ENCODE measurements at places on chromosomes 5 and 9.

- DNase-seq = no peak
These were observed 27.0 kb downstream of the AQP7 start for GRCh38 chr9:33375238-33375840.

- DNase-seq = no peak
These were observed 10.8 kb downstream of the PUM3 start for GRCh38 chr9:2833096-2833495.

- no peak for DNase-seq
These were observed 85.0 kb downstream of the ROR2 start for GRCh38 chr9:91865041-91865440.

DNA sequence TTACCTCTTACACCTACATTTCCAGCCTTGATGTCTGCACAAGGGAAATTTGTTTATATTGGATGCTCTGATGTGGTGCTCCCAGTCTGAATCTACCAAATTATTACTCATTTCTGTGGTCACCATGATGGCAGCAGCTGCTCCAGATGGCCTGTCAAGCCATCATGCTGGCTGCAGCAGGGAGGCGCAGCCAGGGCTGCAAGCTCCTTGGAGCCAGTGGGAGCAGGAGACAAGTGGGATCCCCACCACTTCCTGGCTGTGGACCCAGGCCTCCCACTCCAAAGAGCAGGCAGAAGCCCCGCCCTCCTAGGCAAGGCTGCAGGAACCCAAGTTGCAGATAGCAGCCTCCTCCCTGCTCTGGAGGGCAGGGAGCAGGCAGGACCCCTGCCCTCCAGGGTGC, 241.1 kb upstream of the ATP10B start:
- no peak for DNase-seq

GRCh38 chr9:71662082-71662481, 106.2 kb downstream of the CEMIP2 start:
- no peak for DNase-seq

GRCh38 chr5:178318893-178319292, 86.3 kb upstream of the PHYKPL start:
- no peak for DNase-seq

- DNase-seq = no peak
These were observed 665 bp downstream of the SLC6A3 start for GRCh38 chr5:1444361-1445189.

- DNase-seq = no peak
These were observed 157.4 kb upstream of the OTULINL start for GRCh38 chr5:14424011-14424685.

DNA sequence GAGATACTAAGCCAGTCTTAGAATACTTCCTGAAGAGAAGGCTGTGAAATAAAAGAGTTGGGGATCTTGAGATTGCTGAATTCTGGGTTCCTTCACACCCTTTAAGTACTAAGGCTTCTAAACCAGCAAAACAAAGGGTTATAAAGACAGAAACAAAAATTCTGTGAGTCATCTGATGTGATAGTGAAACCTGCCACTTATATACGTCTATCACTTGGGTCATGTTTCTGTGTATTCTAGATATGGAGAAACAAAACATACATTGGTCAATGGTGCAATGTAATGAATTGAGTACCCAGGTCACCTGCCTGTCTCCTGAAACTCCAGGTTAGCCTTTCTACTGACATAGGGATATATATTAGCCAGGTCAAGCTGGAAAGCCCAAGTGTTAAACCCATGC, 319.3 kb upstream of the GRAMD2B start:
- DNase-seq = no peak

- no peak for DNase-seq
These were observed 101.5 kb downstream of the PLCXD3 start for GRCh38 chr5:41408676-41409443.

- DNase-seq = no peak
These were observed 282.3 kb downstream of the EPB41L4A start for GRCh38 chr5:112136773-112137172.

DNA sequence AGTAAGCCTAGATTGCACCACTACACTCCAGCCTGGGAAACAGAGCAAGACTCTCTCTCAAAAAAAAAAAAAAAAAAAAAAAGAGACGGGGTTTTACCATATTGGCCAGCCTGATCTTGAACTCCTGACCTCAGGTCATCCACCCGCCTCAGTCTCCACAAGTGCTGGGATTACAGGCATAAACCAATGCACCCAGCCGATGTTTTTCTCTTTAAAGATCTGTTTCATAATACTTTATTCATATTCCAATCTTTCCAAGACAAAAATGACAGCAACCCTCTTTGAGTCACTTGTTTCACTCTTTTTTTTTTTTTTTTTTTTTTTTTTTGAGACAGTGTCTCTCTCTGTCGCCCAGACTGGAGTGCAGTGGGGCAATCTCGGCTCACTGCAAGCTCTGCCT, 13.6 kb upstream of the LMNB1 start:
- no peak for DNase-seq

- peak; percentile 63 for DNase-seq
These were observed 72.3 kb downstream of the ICE1 start for GRCh38 chr5:5494489-5495402.

DNA sequence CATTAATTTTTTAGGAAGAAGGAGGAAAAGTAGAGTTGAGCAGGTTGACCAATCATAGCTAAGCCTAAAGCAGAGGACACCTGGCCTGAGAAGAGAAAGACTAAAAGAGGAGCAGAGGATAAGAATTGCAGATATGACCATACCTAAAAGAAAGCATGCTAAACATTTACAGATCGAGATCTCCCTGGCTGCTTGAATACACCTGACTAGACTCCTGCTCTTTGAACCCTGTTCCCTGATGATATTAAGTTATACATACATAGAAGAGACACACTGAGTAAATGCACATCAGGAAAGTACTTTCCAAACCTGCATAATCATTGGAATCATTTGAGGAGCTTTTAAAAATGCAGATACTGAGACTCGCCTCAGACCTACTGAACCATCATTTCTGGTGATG, 232.3 kb upstream of the ELL2 start:
- no peak for DNase-seq

DNA sequence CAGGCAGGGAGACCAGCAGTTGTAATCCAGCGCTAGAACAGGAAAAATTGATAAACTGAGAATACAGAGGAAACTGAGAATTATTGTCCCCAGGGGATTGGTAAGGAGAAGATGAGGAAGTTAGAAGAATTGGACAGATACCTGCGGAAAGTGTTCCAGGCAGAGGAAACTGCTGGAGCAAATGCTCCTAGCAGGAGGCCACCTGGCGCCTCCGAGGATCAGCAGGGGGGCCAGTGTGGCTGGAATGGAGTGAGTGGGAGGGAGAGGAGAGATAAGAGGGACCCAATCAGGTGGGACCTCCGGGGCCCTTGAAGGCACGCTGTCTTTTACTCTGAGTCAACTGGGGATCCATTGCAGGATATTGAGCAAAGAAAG, 695 bp upstream of the ANXA6 start:
- DNase-seq = no peak

DNA sequence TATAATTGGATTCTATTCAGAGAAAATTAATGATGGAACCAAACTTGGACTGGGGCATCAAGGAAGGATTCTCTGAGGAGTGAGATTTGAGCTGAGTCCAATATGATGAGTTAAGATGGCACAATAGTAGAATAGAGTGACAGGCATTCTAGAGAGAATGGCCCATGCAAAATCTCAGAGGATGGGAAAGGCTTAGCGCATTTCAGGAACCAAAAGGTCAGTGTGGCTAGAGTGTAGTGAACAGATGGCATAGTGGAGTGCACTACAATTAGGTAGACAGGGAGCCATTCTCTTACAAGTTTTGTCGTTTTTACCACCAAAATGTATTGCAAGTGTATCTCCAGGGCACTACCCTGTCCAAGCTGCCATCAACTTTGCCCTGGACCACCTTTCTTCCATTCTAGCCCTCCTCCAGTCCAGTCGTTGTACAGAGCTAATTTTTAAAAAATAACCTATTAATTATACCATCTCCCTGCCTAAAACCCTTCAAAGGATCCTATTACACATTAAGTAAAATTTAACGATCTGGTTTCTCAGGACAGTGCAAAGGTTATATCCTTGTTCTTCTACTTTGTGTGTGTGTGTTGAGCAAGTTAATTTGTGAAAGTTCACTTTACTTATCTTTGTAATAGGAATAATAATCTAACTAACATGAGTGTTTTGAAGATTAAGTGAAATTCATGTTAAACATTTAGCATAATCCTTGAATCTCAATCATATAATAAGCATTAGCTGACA, 211.7 kb downstream of the COMMD10 start:
- DNase-seq = no peak

- DNase-seq = no peak
These were observed 198.6 kb downstream of the MSX2 start for GRCh38 chr5:174922955-174923354.

GRCh38 chr9:113621309-113621791, 157.8 kb downstream of the RGS3 start:
- no peak for DNase-seq

DNA sequence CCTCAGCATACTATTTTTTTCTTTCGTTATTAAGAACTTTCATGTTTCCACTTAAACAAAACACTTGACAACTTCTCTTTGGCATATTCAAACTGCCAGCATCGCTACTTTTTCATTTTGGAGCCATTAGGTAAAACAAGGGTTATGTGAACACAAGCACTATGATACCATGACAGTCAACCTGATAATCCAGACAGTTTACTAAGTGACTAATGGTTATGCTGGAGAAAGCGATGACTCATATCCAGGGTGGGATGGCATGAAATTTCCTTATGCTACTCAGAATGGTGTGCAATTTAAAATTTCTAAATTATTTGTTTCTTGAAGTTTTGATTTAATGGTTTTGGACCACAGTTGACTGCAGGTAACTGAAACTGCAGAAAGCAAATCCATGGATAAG, 29.9 kb upstream of the PRSS3 start:
- no peak for DNase-seq

DNA sequence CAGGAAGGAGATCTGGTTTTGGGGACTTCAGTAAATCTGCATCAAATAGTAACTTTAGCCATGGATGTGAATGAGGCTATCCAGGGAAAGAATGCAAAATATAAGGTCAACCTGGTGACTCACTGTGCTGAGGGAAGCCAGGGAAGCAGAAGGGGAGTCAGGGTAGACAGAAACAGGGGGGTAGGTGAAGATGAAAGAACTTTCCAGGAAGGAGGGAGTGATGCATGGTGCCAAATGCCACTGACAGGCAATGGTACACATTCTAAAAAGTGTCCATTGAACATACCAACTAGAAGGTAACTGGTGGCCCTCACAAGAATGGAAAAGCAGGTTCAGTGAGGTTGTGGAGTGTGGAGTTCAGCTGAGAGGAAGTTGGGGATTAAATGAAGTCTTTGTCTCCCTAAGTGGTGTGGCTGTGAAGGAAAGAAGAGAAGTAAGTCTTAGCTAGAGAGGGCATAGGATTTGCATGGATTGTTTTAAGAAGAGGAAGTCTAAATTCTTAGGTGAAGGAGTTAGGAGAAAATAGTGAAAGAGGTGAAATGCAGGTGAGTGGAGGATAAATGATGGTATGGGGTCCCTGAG, 35.5 kb downstream of the PALM2AKAP2 start:
- no peak for DNase-seq

DNA sequence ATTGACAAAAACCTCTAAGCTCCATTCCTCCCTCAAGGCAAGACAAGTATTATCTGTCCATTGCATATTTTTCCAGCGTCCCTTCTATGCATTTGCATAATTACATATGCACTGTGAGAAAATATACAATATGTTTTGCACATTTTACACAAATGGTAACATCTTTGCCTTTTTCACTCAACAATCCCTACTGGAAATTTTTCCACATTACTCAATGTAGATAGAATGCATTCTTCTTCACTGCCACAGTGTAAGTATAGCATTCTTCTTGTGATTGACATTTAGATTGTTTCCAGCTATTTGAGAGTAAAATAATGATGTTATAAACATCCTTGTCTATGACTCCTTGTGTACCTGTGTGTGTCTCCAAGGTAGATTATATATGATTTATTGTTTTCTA, 205.0 kb downstream of the SLIT3 start:
- no peak for DNase-seq

DNA sequence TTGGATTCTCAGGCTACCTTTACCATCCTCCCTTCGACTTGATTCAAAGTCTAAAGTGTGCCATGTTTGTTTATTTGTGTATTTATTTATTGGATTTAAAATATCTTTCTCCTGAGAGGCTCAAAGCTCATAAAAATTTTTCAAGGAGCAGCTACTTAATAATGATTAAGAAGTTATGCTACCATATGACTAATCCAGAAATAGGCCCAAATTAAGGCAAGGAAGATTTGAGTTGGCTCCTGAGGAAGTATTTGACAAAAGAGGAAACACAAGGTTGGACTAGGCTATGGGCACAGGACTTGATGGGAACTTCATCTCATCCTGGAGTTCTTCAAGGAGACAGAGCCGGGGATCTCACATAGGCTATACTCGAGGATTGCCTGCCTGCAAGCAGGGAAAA, 22.4 kb upstream of the PPP2CA start:
- no peak for DNase-seq

GRCh38 chr9:7171396-7172153, 413.8 kb downstream of the KDM4C start:
- no peak for DNase-seq

DNA sequence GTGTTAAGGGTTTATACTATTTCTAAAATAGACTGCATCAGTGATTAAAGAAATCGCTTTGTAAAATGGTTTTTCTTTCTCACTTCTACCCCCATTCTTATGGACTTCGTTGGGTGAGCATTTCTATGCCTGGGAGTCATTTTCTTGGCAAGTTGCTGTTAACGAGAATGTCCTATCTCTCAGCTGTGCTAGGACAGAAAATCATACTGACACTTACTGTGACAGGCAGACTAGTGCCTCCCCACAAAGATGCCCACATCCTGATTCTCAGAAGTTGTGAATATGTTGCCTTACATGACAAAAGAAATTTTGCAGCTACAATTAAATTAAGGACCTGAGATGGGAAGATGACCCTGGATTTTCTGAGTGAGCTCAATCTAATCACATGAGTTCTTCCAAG, 65.1 kb upstream of the NMUR2 start:
- no peak for DNase-seq

- no peak for DNase-seq
These were observed 56.4 kb upstream of the MYO10 start for GRCh38 chr5:16992444-16992843.

DNA sequence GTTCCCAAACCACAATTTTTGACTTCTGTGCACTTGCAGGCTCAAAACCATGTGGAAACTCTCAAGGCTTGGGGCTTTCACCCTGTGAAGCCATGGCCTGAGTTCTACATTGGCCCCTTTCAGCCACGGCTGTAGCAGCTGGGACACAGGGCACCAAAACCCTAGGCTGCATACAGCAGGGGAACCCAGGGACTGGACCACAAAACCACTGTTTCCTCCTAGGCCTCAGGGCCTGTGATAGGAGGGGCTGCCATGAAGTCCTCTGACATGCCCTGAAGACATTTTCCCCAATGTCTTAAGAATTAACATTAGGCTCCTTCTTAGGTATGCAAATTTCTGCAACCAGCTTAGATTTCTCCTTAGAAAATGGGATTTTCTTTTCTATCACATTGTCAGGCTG, 312.1 kb upstream of the TUSC1 start:
- DNase-seq = no peak

GRCh38 chr9:95732802-95733688, 142.4 kb upstream of the ERCC6L2 start:
- DNase-seq = no peak

GRCh38 chr5:33734537-33734936, 157.3 kb downstream of the ADAMTS12 start:
- DNase-seq = no peak

Data from stimulated activated CD8-positive, alpha-beta memory T cell treated with anti-CD3 and anti-CD28 coated beads, Interleukin-2, amount 100 ng/mL, for 1 hour (primary cell).